ENCODE measurements at places on chromosomes 4 and X.

DNA sequence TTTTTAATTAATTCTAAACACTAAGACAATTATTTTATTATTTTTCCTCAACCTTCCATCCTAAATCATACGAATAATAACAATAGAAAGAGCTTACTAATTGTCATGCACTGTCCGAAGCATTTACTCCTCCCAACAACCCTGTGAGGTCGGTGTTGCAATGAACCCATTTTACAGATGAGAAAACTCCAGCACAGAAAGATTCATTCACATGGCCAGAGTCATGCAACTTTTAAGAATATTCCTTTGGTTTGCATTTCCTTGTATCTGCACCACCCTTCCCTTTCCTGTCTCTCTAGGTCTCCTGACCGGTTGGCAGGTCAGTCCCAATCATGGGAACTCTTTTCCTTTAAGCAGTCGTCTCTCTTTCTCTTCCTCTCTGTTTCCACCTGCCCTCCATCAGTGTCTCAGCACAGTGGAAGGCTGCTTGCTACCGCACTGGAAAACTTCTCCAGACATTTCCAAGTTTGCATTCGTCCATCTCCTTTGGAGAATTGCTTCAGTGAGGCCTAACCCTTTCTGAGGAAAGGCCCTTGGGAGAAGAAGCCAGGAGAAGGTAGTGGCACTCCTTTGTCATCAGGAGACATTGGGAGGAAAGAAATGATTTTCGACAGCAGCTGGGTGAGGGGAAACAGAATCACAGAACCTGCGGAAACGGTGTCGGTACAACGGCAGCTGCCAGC, 1.9 kb upstream of the TMSB4X start:
- no peak for DNase-seq

DNA sequence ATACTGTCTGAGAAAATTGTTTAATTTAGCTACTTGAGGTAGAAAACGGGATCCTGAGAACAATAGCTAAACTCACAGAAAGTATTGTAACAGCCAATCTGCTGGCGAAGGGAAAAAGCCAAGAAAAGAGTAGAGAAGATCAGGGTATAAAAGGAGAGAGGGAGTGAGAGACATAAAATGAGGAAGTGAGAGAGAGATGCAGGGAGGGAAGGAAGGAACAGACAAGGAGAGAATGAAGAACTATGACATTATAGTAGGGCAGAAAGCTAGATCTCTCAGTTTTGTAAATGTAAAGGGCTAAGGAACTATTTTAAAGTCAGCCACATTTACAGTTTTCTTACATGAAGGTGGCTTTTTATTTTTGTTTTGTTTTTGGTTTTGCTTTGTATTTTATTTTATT, 1.6 kb upstream of the GIMD1 start:
- DNase-seq: no peak

DNA sequence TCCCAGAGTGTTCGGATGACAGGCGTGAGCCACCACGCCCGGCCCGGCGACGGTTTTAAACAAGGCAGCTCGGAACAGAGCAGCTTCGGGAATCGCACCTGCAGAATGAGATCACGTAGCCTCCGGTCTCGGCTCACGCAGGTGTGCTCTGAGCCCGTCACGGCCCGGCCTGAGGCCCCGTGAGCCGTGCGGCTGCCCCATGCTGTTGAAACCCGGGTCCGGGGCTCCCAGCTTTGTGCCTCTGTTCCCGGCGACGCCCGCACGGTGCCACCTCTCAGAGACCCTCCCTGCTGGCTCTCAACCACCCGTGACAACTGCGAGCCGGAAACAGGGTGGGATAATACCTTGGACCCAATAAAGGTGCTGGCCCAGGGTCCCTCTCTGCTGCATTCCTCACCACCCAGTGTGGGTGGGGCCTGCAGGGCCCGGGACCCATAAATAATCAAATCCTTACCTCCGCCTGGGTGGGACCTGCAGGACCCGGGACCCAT, 13.4 kb upstream of the PLCXD1 start:
- no peak for DNase-seq

- no peak for DNase-seq
Observed at GRCh38 chr4:81326581-81326980, 111.6 kb upstream of the PRKG2 start.

GRCh38 chr4:48275247-48275646, 5.6 kb upstream of the TEC start:
- DNase-seq: no peak

All from stimulated activated CD4-positive, alpha-beta T cell treated with anti-CD3 and anti-CD28 coated beads, Interleukin-4, amount 100 ng/mL, for 4 hours (primary cell).